ENCODE measurements at places on chromosomes 6 and 20. TPM values are rescaled to one million over a fixed set of nuclear protein-coding genes. Genes with fewer than 3 reads are reported as not detected.

DNA sequence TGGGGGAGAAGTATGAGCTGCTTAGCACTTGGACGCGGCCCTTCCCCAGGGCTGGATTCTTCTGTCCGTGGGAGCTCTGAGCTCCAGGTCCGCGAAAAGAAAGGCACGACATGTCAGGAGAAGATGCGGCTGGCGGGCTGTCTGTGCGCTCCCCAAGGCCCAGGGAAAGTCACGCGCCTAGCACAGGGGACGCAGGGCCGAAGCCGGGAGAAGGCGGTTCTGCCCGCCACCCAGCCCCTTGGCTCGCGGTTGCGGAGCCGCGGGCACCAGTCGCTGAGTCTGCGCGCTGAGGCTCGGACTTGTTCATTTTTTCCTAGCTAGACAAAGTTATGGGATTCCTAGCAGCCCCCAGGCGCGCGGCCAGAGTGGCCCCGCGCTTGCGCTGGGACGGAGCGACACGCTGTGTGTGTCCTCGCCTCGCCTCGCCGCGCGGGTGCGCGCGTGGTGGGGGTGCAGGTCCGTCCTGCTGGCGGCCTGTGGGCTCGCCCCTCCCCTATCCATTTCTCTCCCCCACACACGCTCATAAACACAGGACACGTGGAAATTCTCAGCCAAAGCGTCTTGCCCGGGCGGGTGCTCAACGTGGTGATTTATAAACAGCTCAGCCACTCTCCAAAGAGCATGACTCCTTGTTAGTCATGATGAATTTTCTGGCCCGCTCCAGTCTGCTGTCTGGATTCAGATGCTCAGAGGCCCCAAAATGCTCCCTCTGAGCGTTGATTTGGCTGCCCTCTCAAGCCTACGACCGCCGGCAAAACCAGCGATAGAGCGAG lies 1.9 kb upstream of the POU3F2 start:
- peaks cover 88% of the 10 kb centered on the region for H3K27me3 ChIP-seq
- peak overlapping the region; percentile 63 for H3K4me3 ChIP-seq
- no peak for DNase-seq
- peaks cover 66% of the 10 kb centered on the region for H3K4me1 ChIP-seq
- H3K27ac ChIP-seq: peak overlapping the region; percentile 61

DNA sequence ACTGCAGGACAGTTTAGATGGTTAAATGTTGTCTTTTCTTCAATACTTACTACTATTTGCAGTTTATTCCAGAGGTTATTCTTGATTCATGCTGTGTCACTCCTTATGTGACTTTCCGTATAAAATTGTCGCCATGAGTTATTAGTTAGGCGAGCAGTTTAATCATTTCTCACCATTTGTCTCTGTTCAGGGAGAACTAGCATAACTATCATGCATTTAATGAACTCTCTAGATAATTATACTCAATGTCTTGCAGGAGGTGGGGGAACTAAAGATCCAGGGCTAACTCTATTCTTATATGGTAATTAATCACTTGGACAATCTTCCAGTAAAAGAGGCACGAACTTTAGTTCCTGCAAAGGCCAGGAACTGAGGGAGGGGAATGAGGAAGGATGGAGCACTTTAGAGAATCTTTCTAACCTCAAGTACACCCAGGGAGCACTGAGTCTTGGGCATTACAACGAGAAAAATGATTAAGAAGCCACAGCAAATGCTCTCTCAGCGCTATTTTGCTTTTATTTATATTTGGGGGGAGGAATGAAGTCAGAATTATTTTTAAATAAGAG lies 58.3 kb downstream of the IYD start:
- H3K4me3 ChIP-seq: no peak overlapping the region
- no peak for DNase-seq
- no peaks in the 10 kb centered on the region for H3K36me3 ChIP-seq
- H3K27ac ChIP-seq: no peak overlapping the region
- H3K4me1 ChIP-seq: no peaks in the 10 kb centered on the region
- no peaks in the 10 kb centered on the region for H3K27me3 ChIP-seq

GRCh38 chr20:37839432-37839827 lies 63.5 kb upstream of the VSTM2L start:
- no peak for DNase-seq
- H3K27me3 ChIP-seq: no peaks in the 10 kb centered on the region
- no peak overlapping the region for H3K4me3 ChIP-seq
- H3K4me1 ChIP-seq: no peaks in the 10 kb centered on the region

DNA sequence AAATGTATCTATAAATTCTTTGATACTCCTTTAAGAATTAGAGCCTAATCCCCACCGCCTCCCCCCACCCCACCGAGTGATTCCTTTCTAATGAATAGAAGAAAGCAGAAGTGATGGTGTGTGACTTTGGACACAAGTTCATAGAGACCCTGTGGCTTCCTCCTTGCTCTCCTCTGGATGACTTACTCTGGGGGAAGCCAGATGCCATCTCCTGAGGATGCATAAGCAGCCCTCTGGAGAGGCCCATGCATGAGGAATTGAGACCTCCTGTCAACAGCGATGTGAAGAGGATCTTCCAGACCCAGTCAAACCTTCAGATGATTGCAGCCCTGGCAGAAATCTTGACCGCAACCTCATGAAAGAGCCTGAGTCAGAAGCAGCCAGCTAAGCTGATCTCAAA lies 21.1 kb downstream of the AHCY start:
- no peak overlapping the region for H3K27ac ChIP-seq
- no peaks in the 10 kb centered on the region for H3K27me3 ChIP-seq
- no peaks in the 10 kb centered on the region for H3K4me1 ChIP-seq
- peaks cover 6% of the 10 kb centered on the region for H3K36me3 ChIP-seq
- no peak for DNase-seq

DNA sequence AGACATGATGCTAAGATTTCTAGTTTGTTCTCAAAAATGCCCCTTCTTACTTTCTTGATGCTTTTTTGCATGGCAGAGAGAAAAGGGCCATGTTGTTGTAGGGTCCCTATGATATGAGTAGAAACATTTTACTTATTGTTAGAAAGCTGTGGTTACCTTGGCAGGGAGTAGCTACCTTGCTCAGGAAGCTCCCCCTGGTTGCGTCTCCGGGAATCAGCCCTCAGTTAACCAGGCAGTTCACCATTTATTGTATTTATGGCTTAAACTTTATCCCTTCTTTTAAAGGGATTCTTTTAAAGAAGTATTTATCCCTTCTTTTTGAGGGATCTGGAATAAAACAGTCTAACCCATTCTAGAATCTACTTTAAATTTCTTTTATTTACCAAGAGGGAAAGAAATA lies 113.9 kb upstream of the PROKR2 start:
- no peak overlapping the region for H3K27ac ChIP-seq
- no peak for DNase-seq
- no peak overlapping the region for H3K4me3 ChIP-seq
- no peaks in the 10 kb centered on the region for H3K27me3 ChIP-seq
- H3K36me3 ChIP-seq: no peaks in the 10 kb centered on the region

GRCh38 chr20:25044660-25045342 lies 13.1 kb downstream of the ACSS1 start:
- peaks cover 51% of the 10 kb centered on the region for H3K4me1 ChIP-seq
- H3K4me3 ChIP-seq: no peak overlapping the region
- no peak for DNase-seq

DNA sequence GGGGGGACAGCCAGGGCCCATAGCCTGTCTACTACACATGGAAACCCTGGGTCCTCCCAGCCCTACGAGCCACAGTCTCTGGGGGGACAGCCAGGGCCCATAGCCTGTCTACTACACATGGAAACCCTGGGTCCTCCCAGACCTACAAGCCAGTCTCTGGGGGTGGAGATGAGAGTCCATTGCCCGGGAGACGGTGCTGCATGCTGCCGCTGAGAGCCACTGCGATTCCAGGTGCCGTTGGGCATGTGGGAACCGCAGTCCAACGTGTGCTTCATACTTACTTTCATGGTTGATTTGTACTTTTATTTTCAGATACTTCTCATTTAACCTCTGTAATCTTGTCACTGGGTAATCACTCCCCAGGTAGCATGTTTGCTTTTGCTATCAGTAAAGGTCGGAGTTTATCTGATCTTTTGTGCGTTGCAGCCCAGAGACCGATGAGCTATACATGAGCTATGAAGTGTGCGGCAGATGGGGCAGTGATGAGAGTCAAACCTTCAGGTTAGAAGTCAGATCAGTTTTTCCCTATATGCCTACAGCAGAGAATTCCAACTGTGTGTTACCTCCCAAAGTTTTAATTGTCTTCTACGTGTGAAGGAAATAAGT lies 58.2 kb downstream of the SMOC2 start:
- H3K4me1 ChIP-seq: peaks cover 27% of the 10 kb centered on the region
- H3K4me3 ChIP-seq: no peak overlapping the region
- DNase-seq: no peak
- H3K27ac ChIP-seq: no peak overlapping the region
- H3K36me3 ChIP-seq: no peaks in the 10 kb centered on the region

- DNase-seq: no peak
- H3K27ac ChIP-seq: no peak overlapping the region
- no peaks in the 10 kb centered on the region for H3K4me1 ChIP-seq
- H3K36me3 ChIP-seq: no peaks in the 10 kb centered on the region
These were observed 99.9 kb downstream of the L3MBTL3 start for GRCh38 chr6:130118236-130118635.

GRCh38 chr20:51182571-51182970 lies 159.7 kb upstream of the KCNG1 start:
- no peaks in the 10 kb centered on the region for H3K36me3 ChIP-seq
- H3K4me3 ChIP-seq: no peak overlapping the region
- no peaks in the 10 kb centered on the region for H3K4me1 ChIP-seq
- no peaks in the 10 kb centered on the region for H3K27me3 ChIP-seq

- H3K27ac ChIP-seq: no peak overlapping the region
- H3K36me3 ChIP-seq: no peaks in the 10 kb centered on the region
- no peaks in the 10 kb centered on the region for H3K27me3 ChIP-seq
- no peak for DNase-seq
These were observed 96.2 kb upstream of the FOXO3 start for GRCh38 chr6:108464418-108465097.

GRCh38 chr6:46098678-46099077 lies 31.1 kb upstream of the ENPP4 start:
- no peaks in the 10 kb centered on the region for H3K4me1 ChIP-seq
- H3K4me3 ChIP-seq: no peak overlapping the region
- no peaks in the 10 kb centered on the region for H3K36me3 ChIP-seq
- no peak overlapping the region for H3K27ac ChIP-seq
- DNase-seq: no peak
- H3K27me3 ChIP-seq: no peaks in the 10 kb centered on the region

- no peak overlapping the region for H3K27ac ChIP-seq
- H3K4me1 ChIP-seq: no peaks in the 10 kb centered on the region
- no peak for DNase-seq
These were observed 400.3 kb downstream of the TFAP2A start for GRCh38 chr6:10014557-10014956.

GRCh38 chr20:44770484-44771171 lies 25.0 kb downstream of the KCNK15 start:
- peaks cover 42% of the 10 kb centered on the region for H3K27me3 ChIP-seq
- H3K36me3 ChIP-seq: no peaks in the 10 kb centered on the region
- no peak overlapping the region for H3K27ac ChIP-seq
- H3K4me3 ChIP-seq: no peak overlapping the region

GRCh38 chr6:158030380-158031300 lies 49.0 kb downstream of the SYNJ2 start:
- H3K27me3 ChIP-seq: no peaks in the 10 kb centered on the region
- no peak overlapping the region for H3K27ac ChIP-seq
- H3K4me3 ChIP-seq: no peak overlapping the region

- peaks cover 11% of the 10 kb centered on the region for H3K4me1 ChIP-seq
- no peaks in the 10 kb centered on the region for H3K27me3 ChIP-seq
- DNase-seq: no peak
- no peak overlapping the region for H3K27ac ChIP-seq
These were observed 44.7 kb downstream of the MCUR1 start for GRCh38 chr6:13769655-13770053.

- H3K4me3 ChIP-seq: no peak overlapping the region
- no peaks in the 10 kb centered on the region for H3K36me3 ChIP-seq
- DNase-seq: no peak
- H3K27me3 ChIP-seq: no peaks in the 10 kb centered on the region
- H3K4me1 ChIP-seq: peaks cover 37% of the 10 kb centered on the region
These were observed 148.8 kb downstream of the ARID1B start for GRCh38 chr6:156925718-156926607.

- H3K4me1 ChIP-seq: no peaks in the 10 kb centered on the region
- H3K36me3 ChIP-seq: no peaks in the 10 kb centered on the region
- no peaks in the 10 kb centered on the region for H3K27me3 ChIP-seq
- DNase-seq: no peak
These were observed 26.4 kb upstream of the BHLHE23 start for GRCh38 chr20:63032861-63033793.

MYB gene
- 0.63 TPM for total RNA-seq

NT5E gene
- total RNA-seq: 32.2 TPM

PNLDC1 gene
- not detected for total RNA-seq

PERP gene
- 27.7 TPM for total RNA-seq

HTR1E gene
- total RNA-seq: not detected

TBX18 gene
- 31.8 TPM for total RNA-seq

FOXF2 gene
- total RNA-seq: 0.21 TPM

Data from tibial nerve (tissue), 4 donors.